ENCODE measurements at places on chromosomes 5 and 9.

DNA sequence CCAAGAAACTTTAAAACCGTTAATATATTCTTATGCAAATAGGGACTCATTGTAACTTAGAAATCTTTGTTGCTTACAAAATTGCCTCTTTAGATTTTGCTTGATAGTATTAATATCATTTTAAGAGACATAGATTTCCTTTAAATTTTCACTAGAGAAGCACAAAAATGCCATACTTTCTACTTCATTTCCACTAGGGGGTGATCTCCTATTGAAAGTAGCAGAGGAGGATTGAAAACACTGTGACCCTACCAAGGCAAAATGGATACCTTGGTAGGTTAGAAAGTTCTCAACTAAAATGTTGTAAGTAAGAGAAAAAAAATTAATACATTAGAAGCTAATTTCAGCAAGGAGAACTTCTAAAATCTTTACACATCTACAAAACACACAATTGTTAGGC, 204.9 kb downstream of the CHSY3 start:
- DNase-seq, result no peak

GRCh38 chr5:68762201-68762600, 331.6 kb upstream of the SLC30A5 start:
- DNase-seq, result no peak

DNA sequence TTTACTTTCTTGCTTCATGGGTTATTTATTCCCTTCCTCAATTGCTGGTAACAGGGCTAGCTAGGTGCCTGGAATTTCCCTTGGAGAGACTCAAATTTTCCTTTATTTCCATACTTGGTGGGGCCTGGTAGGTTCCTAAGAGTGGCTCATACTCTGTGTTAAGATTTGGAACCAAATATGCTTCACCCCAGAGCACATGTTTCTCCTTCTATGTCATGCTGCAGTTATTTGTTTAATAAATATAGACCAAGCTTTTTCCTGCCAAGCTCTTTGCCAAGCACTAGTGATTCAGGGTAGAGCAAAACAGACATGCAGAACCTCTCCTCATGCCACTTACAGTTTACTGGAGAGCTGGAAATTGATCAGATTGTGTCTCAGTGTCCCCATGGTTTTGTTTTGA, 290.3 kb upstream of the SGCD start:
- DNase-seq, result no peak

GRCh38 chr9:3006851-3007250, 163.0 kb upstream of the PUM3 start:
- DNase-seq, result no peak

- no peak for DNase-seq
These were observed 51.3 kb downstream of the TMEM167A start for GRCh38 chr5:83025690-83026478.

GRCh38 chr9:89353989-89354388, 35.7 kb downstream of the SECISBP2 start:
- DNase-seq, result no peak

DNA sequence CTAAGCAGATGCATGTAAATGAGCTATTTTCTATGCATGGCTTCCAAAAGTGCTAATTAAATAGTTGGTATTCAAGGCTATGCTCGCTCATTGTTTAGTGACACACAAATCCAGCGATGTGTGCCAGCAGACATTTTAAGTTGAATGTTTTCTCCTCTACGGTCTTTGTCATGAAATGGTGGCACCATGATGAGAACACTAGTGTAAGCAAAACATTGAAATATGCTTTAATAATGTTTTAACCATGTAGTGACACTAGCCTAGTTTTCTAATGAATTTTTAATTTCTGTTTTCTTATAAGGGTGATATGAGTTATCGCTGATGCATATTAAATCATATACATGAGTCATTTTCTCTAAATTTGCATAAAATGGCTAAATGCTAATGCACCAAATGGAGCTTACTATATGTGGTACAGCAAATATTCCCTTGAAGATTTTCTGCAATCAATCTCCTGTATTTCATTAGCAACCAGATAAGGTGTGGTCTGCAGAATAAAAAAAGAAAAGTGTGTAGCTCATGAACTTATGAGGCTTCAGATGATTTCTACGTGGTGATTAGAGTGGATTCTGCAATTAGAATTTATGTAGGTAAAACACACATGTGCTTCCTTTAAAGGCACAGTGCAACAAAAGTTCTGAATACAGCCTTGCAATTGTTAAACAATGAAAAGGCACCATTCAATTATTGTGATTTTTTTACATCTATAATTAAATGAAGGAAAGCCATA, 226.6 kb downstream of the MEF2C start:
- no peak for DNase-seq

GRCh38 chr9:21144603-21145002, 3.0 kb upstream of the IFNW1 start:
- no peak for DNase-seq

DNA sequence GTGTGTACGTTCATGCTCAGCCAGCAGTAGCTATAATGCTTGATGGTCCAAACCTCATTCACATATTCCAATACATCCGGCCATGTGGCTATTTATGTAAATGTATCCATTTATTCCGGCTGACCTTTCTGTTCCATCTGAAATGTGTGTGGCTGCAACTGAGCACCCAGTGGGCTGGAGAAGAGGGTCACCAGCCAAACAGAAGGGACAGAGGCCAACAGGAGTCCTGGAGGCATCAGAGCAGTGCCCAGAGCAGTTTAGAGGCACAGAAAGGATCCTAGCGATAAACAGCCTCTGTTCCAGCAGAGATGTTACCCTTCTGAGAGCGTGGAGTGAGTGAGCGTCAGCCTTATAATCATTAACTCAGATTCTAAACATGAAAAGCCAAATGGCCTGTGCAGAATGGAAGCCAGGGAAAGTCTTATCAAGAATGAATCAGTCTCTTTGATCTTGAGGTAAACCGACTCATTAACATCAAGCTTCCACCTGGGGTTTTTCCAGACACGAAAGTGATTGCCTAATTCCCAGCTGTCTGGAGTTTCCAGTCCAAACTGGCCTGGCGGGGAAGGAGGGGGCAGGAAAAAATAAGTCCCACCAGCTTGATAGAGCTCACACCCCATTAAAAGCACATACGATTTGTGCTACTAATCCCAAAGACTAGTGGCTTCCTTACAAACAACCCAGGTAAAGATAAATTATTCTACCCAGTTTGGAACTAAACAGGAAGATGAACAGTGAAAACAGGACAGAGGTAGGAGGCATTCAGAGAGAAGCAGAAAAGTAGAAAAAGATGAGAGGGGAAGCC, 55.7 kb downstream of the SUSD1 start:
- DNase-seq, result no peak

DNA sequence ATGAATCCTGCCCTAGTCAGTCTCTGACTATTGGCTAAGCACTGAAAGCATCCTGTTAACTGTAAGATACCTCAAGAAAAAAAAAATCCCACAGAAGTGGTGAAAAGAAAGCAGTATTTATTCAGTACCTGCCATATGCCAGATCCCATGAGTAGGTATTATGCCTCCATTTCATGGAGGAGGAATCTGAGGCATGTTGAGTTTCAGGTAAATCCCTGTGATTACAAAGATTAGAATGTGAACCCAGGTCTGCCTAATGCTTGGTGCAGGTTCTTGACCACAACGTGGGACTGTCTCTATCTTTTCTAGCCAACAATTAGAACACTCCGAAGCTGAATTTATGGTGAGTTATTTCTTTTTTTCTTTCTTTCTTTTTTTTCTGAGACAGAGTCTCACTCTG, 30.9 kb downstream of the SH3RF2 start:
- no peak for DNase-seq

DNA sequence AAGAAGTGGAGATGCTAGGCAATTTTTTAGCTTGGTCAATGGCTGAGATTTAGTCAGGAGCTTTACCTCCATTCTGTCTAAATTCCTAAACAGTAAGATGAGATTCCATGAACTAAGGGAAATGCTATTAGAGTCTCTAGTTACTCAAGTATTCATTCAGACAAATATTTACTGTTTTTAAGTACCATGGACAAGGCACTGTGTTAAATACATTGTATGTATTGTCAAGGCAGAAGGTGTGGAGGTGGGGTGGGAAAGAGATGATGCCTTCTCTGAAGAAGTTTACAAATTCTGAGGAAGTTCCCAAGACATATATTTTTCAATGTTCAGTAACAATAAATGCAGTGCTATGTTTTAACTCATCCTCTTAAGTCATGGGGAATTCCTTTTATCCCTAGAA, 459.9 kb upstream of the NMUR2 start:
- no peak for DNase-seq

- no peak for DNase-seq
These were observed 8.4 kb upstream of the NDST1 start for GRCh38 chr5:150499437-150499956.

DNA sequence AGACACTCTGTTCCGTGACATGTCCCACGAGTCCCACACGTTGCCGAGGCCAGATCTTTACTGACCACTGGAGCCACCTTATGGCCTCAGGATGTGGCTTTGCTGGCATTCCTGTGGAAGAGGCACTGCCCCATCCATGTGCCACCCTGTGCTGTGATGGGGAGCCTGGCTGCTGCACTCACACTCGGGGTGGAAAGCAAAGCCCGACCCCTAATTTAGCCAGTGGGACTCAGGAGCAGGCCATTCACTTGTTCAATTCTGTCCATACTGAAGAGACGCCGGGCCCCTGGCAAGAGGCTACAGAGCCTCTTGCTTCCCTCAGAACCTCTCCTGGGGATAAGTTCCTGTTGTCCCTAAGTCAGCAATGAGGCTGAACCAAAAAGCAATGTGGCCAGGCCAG, 18.6 kb upstream of the CEP72 start:
- DNase-seq, result no peak

- DNase-seq, result no peak
These were observed 21.7 kb downstream of the F2RL2 start for GRCh38 chr5:76601470-76601869.

- DNase-seq, result no peak
These were observed 2.6 kb upstream of the CD14 start for GRCh38 chr5:140635291-140636257.

- DNase-seq, result no peak
These were observed 9.6 kb downstream of the PIP5K1B start for GRCh38 chr9:68714416-68715180.

- no peak for DNase-seq
These were observed 7.2 kb downstream of the ERGIC1 start for GRCh38 chr5:172841256-172841655.

DNA sequence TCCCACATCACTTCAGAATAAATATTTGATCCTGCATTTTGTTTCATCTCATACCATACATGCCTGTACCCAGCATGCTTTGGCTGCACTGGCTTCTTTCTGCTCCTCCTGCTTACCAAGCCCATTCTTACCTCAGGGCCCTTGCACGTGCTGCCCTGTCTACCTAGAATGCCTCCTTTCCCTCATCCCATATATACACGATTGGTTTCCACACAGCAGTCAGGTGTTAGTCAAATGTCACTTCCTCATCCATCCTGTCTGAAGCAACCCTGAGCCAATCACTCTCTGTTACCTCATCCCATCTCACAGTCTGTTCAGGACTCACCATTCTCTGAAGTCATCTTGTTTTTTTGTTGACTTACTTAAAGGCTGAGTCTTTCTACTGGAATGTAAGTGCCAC, 30.3 kb downstream of the CAST start:
- no peak for DNase-seq

DNA sequence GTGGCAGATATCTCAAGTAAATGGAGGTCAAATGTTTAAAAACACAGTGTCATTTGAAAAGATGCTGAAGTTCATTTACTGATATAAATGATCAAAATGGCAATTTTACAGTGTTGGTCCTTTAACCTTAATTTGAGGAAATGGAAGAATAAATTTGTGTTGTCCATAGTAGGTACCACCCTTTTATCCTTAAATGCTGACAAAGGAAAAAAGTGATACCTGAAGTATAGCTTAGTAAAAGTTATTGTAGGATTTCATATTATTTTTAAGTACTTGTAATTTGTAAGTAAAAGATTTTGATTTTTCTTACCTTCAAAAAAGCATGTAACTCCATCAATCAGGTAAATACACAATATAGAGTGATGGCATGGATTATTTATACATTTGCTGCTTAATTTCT, 166.6 kb upstream of the DAP start:
- DNase-seq, result no peak

- no peak for DNase-seq
These were observed 458.3 kb upstream of the ACTBL2 start for GRCh38 chr5:57940879-57941278.

GRCh38 chr9:108668191-108668937, 187.4 kb downstream of the ACTL7B start:
- DNase-seq, result no peak

- DNase-seq, result no peak
These were observed 285.3 kb downstream of the NR3C1 start for GRCh38 chr5:143118222-143118621.

GRCh38 chr9:122579874-122580273, 3.3 kb downstream of the OR1L8 start:
- no peak for DNase-seq

DNA sequence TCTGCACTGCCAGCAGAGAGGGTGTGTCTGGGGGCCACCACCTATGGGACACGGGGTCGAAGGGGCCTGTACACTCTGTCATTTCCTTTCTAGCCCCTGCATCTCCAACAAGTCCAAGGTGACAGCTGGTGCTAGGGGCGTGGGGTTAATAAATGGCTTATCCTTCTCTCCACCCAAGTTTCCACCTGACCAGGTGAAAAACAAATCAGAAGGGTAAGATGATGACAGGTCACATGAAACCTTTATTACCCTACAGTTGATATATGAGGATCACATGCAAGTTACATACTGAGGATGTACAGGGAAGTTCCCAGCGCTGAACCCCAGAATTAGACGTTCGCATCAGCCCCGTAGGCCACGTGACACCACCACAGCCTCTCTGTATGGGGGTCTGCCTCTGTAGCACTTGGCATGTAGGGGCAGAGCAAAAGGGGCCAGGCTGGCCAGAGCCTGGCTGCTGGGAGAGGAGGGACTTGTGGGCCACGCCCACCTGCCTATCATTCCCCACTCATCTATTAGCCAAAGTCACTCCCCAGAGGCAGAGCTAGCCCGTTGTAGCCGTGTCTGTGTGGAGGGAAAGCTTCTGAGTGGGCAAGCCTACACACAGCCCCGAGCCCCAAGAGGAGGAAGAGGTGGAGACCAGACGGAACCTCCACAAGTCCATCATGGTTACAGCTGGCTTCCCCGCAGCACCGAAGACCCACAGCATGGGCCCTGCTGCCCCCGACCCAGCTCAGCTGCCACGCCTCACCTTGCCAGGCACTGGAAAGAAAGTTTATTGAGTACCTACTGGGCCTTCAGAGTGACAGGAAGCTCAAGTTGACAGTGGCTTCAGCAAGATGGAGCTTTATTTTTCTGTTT, 2.2 kb downstream of the TMEM141 start:
- no peak for DNase-seq
